ENCODE measurements at places on chromosomes 4 and X.

DNA sequence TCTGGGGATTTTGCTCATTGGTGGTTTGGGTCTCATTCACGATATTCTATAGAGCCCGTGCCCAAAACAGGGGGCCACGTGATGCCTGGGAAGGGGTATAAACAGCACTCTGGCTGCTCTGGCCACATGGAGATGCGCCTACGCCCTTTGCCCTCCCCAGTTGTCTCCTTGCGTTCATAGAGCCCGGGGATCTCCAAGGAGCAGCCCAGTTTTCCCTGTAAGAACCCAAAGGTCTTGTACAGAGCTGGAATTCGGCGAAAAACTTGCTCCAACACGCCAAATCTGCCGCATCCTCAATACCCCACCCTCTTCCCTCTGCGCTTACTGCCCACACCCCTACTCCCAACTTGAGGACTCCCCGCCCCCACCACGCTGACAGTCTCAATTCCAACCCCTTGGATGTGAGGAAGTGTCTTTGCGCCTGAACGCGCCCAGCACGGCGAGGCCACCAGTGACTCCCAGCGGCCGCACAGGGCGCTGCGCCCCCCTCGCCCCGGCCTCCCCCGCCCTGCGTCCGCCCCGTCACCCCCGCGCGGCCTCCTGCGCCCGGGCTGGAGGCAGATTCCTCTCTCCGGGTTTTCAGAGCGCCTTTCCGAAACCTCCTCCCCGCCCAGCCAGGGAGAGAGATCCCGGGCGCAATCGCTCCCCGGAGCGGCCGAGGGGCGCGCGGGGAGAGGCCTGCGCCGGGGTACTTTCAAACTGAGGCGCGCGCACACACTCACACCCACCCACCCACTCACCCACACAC lies at the start of gene NHS:
Gene NHS, plus strand, starts transcription at position 582 of the 748 bp plus-strand sequence. CDS start 558 bp downstream, outside the sequence.
- DNase-seq = no peak

DNA sequence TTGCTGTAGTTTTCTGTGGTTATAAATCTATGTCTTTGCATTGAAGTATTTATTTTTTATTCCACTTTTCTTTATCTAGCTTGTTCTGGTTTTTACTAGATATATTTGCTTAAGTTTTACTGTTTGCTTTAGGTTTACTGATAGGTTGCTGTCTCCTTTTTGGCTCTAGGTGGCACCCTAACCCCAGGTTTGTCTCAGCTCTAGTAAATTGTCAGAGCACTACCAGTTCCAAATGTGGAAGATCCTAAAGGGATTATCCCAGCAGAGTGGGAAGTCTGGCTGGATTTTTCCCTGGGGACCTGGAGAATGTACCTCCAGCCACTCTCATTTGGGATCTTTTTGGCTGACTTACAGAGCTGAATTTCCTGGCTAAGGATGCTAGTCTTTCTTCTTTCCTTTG lies 106.1 kb downstream of the PBDC1 start:
- DNase-seq = no peak

GRCh38 chr4:176436293-176436973 lies 116.7 kb downstream of the SPCS3 start:
- DNase-seq = no peak

DNA sequence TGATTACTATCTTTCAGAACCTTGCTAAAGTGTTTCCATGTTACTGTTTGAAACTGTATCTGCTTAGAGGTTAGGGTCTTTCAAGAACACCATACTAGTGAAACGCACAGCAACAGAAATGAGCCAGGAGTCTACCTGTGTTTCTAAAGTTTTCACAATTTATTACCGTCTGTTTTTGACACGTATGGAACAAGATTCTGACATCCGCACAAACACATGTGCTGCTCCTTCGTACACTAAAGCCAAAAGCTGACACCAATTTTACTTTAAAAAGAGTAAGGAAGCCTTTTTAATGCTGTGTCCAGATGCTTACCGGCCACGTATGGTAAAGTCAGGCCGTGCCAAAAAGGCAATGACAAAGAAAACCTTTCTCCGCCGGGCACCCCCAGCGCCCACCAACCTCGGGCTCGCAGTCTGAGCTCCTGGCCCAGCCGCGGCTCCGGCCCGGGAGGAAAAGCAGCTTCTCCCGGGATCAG lies 532 bp downstream of the RPS4X start:
- no peak for DNase-seq

- no peak for DNase-seq
These were observed 92.6 kb upstream of the KDR start for GRCh38 chr4:55218041-55218440.

GRCh38 chrX:8319359-8319758 lies 145.3 kb upstream of the VCX3B start:
- no peak for DNase-seq

- no peak for DNase-seq
These were observed 89.4 kb upstream of the TLL1 start for GRCh38 chr4:165783626-165784025.

DNA sequence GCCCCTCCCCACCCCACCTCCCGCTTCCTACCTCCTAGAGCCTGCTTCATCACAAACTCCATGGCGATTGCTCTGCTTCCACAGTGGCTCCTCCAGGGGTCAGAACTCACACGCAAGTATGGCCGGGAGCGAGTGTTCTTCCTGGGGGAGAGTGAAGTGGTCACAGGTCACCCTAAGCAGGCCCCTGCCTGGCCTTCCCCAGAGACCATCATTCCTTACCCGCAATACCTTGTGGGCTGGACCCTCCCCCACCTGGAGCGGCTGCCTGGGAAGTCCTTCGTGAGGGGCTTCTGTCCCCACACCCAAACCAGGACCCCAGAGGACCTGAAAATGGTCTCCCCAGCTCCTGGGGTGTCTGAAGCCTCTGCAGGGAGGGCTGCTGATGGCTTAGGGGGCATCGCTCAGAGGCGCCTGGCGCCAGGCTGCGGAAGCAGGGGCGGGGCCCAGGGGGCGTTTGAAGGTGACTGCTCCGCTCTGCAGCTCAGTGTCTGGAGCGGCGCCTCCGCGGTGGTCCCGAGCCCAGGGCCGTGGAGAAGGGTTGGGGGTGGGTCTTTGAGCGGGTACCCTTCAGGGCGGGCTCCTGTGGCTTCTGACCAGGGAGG lies 1.4 kb downstream of the CPLX1 start:
- no peak for DNase-seq

DNA sequence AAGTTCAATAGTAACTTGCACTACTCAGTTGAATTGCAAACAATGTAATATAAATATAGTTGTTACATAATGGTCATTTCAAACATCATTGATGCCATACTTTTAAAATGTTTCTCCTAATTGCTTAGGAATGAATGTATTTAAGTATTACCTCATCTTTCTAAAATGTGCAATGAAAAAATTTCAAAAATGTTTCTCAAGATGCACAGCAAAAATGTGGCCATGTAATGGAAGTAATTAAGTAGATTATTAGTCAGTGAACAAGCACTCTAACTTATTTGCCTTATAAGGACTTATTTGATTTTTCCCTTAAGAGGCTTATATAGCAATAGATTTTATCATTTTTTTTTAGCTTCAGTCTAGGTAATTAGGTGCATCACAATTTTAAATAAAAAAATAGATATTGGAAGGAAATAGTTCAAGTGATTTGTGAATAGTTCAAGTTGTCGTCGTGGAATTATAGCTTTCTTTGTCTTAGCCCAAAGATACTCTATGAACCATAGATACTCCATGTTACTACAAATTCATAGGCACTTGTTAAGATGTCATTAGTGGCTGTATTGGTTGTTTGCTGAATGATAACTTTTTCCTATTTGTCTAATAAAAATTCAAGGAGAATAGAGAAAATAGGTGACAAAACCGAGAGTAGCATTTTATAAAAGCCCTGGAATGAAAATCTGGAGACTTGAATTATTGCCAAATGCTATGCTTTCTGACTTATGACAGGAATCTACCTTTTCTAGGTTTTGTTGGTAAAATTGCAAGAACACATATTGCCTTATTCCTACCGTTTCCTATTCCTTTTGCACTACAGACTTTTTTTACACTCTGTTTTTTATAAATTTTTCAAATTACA lies 118.5 kb downstream of the TLL1 start:
- no peak for DNase-seq

GRCh38 chr4:153750197-153750817 lies 9.5 kb downstream of the RNF175 start:
- peak; percentile 12 for DNase-seq

GRCh38 chr4:55926610-55927009 lies 22.1 kb upstream of the CEP135 start:
- DNase-seq = no peak

DNA sequence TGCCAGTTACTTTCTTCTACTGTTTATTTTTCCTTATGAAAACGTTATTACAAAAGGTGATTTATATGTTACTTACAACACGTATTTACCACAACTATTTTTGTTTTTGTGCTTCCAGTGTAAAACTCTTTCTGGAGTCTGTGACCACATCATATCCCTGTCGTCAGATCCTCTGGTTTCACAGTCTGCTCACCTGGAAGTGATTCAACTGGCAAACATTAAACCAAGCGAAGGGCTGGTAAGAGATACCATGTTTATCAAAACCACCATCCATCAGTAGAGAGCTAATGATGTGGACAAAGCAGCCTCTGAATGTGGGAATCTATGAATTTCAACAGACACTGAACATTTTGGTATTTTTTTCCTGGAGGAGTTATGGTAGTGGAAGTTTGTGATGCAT lies 116.1 kb downstream of the CNKSR2 start:
- DNase-seq = no peak

DNA sequence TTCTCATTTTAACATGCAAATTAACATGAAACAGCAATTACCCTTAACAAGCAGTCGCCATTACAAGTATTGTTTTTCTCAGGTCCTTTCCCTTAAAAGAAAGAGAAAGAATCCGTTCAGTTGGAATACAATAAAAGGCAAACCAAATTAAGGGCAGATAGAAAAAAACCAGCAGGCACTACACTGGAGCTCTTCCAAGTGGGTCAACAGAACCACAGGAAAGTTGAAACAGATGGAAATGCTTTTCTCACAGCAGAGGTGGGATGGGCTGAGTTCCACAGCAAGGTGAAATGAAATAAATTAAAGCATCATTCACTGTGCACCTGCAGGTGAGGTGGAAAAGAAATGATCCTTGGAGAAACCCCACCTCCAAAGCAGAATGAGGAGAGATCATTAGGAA lies 102.6 kb downstream of the APBB2 start:
- DNase-seq = no peak

GRCh38 chr4:111388561-111388960 lies 756.7 kb upstream of the FAM241A start:
- no peak for DNase-seq

DNA sequence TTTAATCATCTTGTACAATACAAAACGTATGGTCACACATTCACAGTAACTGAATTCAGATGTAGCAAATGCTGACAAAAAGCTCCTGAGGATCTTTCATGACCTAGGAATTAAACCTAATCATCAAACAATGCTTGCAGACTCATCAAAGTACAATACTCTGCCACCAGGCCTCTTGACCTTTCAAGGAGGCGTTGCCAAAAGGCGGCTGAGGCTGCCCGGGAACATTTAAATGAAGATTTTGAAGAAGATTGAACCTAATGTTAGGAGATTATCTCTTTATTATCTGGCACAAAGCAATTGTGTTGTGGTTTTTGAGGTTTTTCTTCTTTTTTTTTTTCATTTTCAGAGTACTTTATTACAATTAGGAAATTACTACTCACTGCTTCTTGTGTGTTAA lies 340.5 kb downstream of the GALNTL6 start:
- DNase-seq = no peak

DNA sequence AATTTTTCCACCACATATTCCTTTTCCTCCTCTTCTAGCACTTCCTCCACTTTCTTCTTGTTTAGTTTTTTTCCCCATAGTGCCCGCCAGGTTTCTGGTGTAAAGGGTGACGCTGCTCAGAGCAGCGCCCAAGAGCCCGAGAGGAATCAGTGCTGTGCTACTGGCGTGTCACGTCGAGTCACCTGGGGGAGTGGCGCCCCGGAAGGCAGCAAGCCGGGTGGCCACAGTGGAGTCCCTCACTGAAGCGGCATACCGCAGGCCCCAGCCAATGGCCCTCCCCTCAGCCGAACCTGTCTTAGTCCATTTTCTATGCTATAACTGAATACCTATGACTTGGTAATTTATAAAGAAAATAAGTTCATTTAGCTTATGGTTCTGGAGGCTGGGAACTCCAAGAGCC lies 51.5 kb downstream of the SPIN4 start:
- DNase-seq = no peak

- DNase-seq = no peak
These were observed 107.8 kb downstream of the GABRA3 start for GRCh38 chrX:152343306-152343705.

DNA sequence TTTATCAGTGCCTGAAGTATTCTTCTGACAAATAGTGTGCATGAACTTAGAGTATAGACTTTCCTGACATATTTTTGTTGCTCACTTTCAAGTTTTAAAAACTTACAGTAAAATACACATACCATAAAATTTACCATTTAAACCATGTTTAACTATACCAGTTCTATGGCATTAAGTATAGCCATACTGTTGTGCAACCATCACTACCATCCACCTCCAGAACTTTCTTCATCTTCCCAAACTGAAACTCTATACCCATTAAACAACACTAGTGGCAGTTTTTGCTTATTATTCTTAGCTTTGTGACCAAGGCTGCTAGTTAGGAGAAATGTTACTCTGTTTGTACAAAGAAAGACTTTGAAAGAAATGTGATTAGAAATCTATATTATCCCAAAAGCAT lies 25.8 kb downstream of the ATP7A start:
- no peak for DNase-seq

All from stimulated activated CD8-positive, alpha-beta memory T cell treated with anti-CD3 and anti-CD28 coated beads, Interleukin-4, amount 100 ng/mL, for 4 hours (primary cell).